Substantia nigra (tissue), 51 donors: ENCODE measurements at places on chromosomes 1 and 21.

DNA sequence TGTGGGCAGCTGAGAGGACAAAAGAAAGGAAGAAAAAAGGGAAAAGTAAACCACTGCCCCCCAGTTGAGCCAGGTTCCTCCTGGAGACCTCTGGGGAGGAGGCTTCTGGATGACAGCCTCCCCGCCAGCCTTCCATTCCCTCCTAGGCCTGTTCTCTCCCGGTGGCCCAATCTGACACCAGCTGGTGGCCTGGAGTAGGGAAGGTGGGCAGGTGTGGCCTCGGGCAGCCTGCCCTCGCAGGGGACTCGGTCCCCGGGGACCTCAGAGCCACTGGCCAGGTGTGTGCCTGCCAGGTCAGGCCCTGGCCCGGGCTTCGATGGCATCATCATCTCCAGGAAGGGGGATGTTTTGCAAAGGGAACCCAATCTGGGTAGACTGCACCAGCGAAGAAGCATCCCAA, 159.0 kb downstream of the CASZ1 start:
- DNase-seq, result no peak

GRCh38 chr1:1080951-1081310, 6.8 kb upstream of the RNF223 start:
- no peak for DNase-seq

GRCh38 chr1:26724118-26724517, 28.3 kb downstream of the ARID1A start:
- DNase-seq, result no peak

DNA sequence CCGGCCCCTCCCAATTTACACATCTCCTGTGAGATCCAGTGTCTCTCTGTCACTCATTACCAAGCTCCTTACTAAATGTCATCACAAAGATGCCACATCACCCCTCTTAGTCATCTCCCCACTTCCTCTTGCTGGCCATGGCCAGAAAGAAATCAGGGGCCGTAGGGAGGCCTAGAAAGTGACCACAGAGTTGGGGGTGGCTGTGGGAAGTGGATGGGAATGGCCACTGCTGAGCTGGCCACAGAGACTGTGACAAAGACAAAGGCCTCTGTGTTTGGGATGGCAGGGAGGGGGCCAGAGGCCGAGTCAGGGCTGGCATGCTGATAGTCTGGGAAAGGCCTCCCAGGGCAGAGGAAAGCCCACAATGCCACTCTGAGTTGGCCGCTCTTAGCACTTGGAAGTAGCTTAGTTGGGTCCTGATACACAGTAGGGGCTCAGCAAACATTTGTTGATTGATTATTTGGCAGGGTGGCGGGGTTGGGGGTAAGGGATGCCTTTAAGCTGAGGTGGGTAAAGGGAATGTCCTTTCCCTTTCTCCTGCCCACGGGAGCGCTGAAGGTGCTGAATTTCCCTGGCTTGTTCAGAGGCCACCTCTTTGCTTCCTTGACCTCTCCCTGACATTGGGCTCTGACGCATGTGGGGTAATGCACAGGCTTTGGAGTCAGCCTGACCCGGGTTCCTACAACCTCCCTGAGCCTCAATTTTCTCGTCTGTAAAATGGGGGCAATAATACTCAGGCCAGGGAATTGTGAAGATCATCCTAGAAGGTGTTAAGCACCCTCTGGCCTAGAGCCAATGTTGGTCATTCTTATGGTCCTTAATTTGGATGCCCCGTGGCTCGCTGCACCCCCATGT, 13.2 kb downstream of the NAV1 start:
- peak; percentile 49 for DNase-seq

- no peak for DNase-seq
Measured at GRCh38 chr1:91803847-91804545, 82.0 kb downstream of the TGFBR3 start.

DNA sequence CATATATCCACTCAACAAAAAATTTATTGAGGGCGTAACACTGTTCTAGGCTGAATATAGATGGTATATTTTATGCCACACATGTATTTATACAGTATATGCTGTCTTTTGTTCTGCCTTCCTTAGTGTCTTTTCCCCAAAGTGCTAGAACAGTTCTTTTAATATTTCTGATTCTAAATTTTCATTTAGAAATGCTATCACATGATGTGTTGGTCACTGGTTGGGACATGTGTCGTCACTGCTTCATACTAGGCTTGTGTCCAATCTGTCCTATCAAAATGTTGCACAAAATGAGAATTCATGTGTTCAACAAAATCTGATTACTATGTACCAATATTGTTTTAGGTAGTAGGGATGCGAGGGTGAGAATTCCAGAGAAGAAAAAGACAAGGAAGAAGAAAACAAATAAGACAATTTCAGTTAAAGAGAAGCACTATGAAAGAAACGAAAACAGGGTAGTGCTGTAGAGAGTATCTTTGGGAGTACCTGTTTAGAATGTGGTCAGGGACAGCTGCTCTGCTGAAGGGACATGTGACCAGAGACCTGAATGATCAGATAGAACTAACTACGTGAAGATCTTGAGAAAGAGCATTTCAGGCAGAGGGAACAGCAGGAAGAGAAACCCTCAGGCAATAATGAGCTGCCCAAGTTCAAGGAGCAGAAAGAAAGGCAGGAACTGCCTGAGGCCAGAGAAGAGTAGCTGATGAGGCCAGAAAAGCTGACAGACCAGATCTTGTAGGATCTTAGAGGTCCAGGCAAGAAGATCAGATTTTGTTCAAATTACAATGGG, 1.3 kb downstream of the KMO start:
- DNase-seq, result no peak

DNA sequence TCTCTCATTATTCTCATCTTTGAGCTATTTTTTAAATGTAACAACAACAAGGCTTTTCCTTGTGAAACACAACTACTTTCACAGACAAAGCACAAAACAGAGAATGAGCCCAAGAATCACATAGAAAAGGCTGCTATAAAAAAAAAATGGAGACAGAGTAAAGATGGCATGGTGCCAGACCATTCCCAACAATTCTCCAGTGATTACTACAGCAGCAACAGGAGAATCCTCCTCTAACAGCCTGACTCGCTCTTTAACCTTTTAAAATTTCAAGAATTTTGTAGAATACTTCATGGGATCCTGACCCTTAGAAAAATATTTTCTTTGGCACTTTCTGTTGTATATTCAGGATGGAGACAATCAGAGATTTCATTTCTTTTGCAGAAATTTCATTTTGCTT, 3.8 kb upstream of the BCAS2 start:
- DNase-seq, result no peak

- no peak for DNase-seq
Measured at GRCh38 chr1:40299366-40300248, 17.5 kb downstream of the COL9A2 start.

DNA sequence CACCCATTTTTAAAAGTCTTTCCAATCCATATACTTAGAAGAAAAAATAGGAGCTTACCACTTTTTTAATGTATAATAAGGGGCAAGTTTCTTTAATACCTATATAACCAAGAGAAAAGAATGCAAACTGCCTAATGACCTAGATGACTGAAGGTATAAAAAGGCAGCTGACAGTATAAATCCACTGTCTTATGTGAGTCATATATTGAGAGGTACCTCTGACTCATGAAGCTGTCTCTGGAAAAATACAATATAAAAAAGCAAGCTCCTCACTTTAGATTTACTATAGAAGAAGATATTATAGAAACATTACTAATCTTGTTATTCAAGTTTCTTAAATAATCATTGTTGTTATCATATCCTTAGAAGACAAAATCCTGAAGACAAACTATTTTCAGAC, 144.2 kb downstream of the VAV3 start:
- no peak for DNase-seq

GRCh38 chr1:174217787-174218574, 58.7 kb downstream of the RABGAP1L start:
- no peak for DNase-seq

DNA sequence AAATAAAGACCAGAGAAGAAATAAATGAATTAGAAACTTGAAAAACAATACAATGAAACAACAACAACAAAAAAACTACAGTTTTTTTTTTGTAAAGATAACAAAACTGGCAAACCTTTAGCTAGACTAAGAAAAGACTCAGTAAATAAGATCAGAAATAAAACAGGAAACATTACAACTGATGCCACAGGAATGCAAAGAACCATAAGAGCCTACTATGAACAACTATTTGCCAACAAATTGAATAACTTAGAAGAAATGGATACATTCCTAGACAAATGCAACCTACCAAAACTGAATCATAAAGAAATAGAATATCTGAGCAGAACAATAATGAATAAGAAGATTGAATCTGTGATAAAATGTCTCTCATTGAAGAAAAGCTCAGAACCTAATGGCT, 742.0 kb downstream of the ADGRL2 start:
- no peak for DNase-seq

DNA sequence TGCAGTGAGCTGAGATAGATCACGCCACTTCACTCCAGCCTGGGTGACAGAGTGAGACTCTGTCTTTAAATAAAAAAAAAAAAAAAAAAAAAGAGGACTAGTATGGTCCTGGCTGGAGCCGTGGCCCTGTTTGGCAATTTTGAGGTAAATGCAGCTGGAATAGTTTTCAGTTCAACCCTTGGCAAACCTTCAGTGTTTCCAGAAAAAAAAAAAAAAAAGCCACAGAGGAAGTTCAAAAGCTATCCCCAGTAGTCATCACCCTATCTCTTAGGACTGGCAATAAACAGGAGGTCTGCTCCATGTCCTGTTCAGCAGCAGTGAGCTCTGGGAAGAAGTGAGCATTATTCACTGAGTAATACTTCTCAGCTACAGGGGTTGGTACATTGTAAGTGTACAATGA, 56.8 kb upstream of the ERRFI1 start:
- DNase-seq, result no peak

GRCh38 chr1:175823406-175823805, 80.0 kb upstream of the TNR start:
- no peak for DNase-seq

GRCh38 chr1:12359359-12360133, 129.7 kb downstream of the VPS13D start:
- no peak for DNase-seq

- DNase-seq, result no peak
Measured at GRCh38 chr1:23701996-23702395, 10.4 kb downstream of the RPL11 start.

- no peak for DNase-seq
Measured at GRCh38 chr1:93419344-93419743, 28.6 kb upstream of the FNBP1L start.

- DNase-seq, result no peak
Measured at GRCh38 chr1:41735631-41736260, 183.0 kb downstream of the HIVEP3 start.

DNA sequence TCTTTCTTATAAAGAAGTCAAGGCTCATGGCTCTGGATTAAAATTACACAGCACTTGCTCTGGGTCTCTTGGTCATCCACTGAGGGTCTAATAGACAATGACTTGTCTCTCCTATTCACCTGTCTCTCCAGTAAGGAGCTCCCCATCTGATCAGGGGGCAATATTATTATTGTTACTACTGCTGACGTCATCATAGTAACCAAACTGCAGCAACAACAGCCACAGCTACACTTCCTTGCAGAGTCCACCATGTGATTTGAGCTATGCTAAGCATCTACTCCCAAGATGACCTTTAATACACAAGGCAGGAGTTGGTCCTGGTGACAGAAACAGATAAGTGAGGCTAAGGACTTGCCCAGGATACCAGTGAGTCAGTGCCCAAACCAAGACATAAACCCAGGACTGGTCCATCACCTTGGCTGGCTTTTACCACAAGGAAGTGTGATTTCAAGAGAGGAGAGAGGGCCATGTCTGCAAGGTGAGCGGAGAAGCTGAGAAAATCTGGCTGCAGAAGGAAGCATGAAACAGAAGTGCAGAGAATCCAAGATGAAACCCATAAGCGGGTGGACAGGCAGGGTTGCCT, 602.5 kb downstream of the PTPRU start:
- DNase-seq, result no peak

GRCh38 chr1:54153535-54154439, 987 bp upstream of the CDCP2 start:
- DNase-seq, result peak; percentile 8

DNA sequence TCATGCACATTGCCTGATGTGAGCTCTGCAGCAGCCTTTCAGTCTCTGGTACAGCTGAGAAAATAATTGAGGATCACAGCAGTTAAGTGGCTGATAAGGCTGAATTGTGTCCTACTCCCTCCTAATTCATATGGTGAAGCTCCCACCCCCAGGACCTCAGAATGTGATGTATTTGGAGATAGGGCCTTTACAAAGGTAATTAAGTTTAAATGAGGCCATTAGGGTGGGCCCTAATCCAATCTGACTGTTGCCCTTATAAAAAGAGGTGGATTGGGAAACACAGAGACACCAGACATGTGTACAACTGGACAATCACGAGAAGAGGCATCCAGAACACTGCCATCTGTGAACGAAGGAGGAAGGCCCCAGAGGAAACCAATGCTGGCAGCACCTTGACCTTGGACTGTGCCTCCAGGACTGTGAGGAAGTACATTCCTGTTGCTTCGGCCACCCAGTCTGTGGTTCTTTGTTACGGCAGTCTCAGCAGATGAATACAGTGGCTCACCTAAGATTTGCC, 148.1 kb downstream of the TRABD2B start:
- DNase-seq, result no peak

- DNase-seq, result peak; percentile 29
Measured at GRCh38 chr1:241639623-241640148, 483 bp downstream of the CHML start.

DNA sequence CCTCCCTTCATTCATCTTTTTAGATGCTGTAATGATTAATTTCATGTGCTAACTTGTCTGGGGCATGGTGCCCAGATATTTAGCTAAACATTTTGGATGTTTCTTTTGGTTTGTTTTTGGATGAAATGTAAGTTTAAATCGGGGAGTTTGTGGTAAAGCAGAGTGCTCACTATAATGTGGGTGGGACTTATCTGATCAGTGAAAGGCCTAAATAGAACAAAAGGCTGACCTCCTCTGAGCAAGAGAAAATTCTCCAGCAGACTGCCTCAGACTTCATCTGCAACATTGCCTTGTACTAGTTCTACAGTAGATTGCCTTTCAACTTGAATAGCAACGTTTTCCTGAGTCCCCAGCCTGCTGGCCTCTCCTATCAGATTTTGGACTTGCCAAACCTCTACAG, 183.6 kb downstream of the S1PR1 start:
- no peak for DNase-seq

- DNase-seq, result no peak
Measured at GRCh38 chr21:29238967-29239290, 59.8 kb upstream of the BACH1 start.

GRCh38 chr1:223659711-223660110, 5.8 kb downstream of the CAPN8 start:
- no peak for DNase-seq

- no peak for DNase-seq
Measured at GRCh38 chr1:27099135-27099586, 55.8 kb downstream of the SLC9A1 start.

- no peak for DNase-seq
Measured at GRCh38 chr1:43520100-43520778, 10.4 kb upstream of the PTPRF start.

DNA sequence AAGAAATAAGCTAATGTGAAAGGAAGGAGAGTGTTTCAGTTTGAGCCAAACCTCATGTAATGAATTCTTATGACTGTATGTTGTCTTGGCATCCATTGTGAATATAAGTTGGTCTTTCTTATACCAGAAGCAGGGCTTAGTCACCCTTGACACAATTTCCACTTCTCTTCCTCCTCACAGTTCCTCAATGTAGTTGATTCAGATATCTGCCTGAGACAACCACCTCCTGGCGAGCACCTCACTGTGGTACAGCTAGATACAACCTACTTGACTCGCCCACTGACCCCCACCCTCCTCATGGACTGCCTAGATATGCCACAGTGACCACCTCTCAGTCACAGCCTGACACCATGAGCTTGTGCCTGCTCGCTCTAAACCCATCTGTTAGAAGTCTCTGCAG, 45.6 kb downstream of the KYAT3 start:
- DNase-seq, result no peak

- no peak for DNase-seq
Measured at GRCh38 chr1:243438146-243438545, 182.3 kb downstream of the SDCCAG8 start.

- no peak for DNase-seq
Measured at GRCh38 chr1:160748181-160748877, 9.3 kb downstream of the SLAMF7 start.
